ENCODE measurements at places on chromosomes 7 and 10.

- DNase-seq: peak; percentile 18
These were observed 45.9 kb downstream of the DOCK4 start for GRCh38 chr7:112160130-112160770.

DNA sequence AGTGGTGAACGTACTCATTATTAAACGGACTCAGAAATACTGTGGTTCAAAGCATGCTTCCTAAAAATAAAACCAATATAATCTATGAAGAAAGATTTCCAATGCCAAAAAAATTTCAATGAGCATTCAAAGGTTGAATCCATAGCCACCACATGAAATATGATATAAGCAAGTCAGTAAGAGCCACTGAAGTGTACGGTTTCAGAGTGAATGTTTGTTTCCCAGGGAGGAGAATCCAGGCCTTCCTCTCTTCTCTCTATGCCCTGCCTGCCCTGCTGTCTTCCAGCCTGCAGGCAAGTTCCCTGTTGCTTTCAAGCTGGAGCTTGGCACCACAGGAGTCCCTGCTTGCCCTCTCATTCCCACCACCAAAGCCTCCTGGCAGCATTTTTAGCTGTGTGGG is 1171.6 kb upstream of the C7orf33 start:
- no peak for DNase-seq

DNA sequence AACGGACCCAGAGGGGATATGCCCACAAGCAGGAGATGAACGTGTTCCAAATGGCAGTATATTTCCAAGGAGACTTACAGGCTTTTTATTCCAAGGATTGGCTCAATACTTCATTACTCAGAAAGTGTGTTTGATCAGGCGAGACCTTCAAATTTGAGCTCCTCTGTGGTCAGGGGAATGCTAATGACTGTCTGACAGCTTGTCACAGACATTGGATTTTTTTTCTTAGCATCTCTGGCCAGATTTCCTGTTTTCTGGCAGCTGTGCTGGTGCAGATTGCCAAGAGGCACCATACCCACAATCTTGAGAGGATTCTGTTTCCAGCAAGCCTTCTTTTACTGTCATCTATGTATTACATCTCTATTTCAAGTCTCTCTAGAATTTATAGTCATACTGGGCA is 93.8 kb downstream of the C1GALT1 start:
- DNase-seq: no peak

DNA sequence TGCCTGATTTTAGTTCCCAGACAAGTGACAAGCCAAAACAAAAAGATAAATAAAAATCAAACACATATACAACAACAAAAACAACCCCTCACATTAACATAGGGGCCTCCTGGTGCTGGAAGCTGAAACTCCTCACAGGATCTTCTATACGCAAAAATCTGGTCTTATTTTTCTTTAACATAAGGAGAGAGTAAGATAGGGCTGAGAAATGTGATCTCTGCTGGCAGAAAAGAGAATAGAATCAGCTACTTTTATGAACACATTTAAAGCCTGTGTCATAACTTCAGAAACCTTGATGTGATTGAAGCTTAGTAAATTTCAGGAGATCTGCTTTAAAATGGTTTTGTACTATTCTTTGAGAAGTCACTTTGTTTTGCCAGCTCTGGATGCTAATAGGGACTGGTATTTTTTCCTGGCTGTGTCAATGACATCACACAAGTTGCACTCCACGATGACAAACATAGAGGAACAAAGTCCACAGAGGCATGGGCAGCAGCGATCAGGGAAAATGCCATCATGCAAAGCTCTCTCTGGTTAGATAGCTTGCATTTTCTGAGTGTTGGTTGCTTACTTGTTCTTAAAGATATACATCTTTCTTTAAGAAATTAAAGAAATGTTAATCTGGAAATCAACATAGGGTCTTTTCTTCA is 176.6 kb upstream of the SP4 start:
- DNase-seq: no peak

DNA sequence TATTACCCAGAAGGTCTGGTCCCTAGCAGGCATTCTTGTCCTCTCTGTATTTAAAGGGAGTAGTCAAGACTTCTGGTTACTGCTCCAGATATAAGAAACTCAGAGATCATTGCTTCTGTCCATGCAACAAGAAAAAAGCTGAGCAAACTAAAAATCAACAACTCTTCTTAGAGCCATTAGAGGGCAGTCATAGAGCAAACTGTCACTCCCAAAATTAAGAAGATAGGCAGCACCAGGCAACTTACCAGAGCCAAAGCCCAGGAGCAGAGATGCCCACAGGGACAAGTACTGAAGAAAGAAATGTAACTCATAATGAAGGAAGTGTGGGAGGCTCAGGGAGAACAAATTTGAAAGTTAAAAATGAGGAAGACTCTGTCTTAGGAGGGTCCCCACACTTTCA is 472.9 kb upstream of the COBL start:
- DNase-seq: no peak

- DNase-seq: no peak
These were observed 22.7 kb downstream of the HOXA1 start for GRCh38 chr7:27073076-27073475.

- DNase-seq: no peak
These were observed 711.5 kb upstream of the C7orf33 start for GRCh38 chr7:147878912-147879661.

DNA sequence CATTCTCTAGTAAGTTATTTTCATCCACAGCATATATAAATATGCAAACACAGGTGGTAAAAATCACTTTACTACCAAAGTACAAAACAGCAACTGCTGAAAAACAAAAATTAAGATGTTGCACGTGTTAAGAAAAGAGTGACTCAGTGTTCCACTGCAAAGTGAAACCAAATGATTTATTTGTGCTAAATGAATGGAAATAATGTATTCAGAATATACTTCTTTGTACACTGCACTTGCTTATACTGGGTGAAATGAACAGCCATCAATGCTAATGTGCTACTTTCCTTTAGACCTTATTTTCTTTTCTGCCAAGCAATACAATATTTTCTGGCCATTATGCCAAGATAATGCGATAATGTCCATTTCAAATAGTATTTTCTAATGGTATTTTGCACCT is 38.3 kb upstream of the MRLN start:
- no peak for DNase-seq

- DNase-seq: peak; percentile 56
These were observed 44.8 kb downstream of the KBTBD2 start for GRCh38 chr7:32846630-32847225.

GRCh38 chr10:104223304-104223703 is 8.9 kb downstream of the CFAP43 start:
- DNase-seq: no peak

GRCh38 chr7:35753761-35754603 is 46.9 kb upstream of the SEPTIN7 start:
- DNase-seq: no peak

- DNase-seq: no peak
These were observed 2.0 kb downstream of the INSIG1 start for GRCh38 chr7:155299535-155300202.

DNA sequence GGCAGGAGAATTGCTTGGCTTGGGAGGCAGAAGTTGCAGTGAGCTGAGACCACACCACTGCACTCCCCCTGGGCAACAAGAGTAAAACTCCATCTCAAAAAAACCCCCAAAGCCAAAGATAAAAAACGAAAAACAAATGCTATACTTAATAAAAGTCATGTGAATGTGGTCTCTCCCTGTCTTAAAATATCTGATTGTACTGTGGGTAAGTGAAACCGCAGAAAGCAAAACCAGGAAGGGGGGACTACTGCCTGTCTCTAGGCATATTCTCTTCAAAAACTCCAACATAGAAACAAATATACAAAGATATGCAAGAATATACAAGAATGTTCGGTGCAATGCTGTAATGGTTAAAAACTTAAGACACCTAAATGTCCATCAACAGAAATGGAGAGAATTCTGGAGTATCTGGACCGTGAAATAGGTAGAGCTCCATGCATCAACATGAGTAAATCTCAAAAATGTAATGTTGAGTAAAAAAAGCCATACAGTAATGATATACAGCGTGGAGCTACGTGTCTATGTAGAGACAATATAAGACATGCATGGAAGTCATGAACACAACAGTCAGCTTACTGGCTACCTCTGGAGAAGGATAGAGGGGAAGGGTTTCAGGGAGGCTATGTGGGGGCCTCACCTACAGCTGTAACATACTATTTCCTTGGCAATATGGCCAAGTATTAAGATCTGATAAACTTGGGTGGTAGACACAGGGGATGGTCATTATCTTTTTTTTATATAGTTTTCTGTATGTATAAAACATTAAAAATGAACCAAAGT is 2.1 kb downstream of the ZNF394 start:
- no peak for DNase-seq

GRCh38 chr7:117124591-117125220 is 171.4 kb downstream of the ST7 start:
- DNase-seq: peak; percentile 64

- no peak for DNase-seq
These were observed 90.4 kb downstream of the TAF3 start for GRCh38 chr10:7908541-7909210.

GRCh38 chr10:43739161-43739560 is 90.5 kb upstream of the ZNF32 start:
- no peak for DNase-seq

DNA sequence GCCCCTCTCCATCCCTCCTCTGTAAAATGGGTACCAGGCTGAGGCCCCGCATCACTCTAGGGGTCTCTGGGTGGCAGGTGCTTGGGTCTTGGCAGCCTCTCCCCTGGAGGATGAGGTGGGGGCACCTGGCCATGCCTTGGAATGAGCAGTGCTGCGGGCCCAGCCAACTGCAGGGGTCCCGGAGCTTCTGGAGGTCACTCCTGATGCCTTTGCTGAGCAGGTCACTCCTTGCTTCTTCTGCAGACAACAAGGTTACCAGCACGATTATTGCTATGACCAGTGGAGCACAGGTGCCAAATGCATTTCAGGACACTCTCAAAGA is 22.4 kb upstream of the ZNF488 start:
- no peak for DNase-seq

- no peak for DNase-seq
These were observed 87.9 kb downstream of the SLC37A3 start for GRCh38 chr7:140310337-140311002.

- DNase-seq: no peak
These were observed 56.4 kb downstream of the RBM33 start for GRCh38 chr7:155700847-155701246.

DNA sequence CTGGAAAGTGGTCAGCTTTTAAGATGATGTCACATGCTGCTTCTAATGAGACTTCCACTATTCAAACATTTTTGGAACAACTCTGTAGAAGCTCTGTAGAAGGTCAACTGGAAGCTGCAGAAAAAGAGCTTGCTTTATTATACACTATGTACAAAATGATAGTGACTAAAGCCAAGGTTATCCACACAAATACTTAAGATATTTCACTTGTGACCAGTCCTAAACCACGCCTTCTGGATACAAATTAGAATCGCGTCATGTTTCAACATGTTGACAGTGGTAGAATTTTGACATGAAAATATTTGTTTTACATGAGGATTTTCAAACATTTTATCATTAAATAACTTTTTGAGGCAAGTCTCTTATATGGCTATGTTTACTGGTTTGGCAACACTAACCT is 499.6 kb upstream of the PHF14 start:
- DNase-seq: no peak

GRCh38 chr10:119336599-119336998 is 129.2 kb downstream of the GRK5 start:
- DNase-seq: no peak

GRCh38 chr10:27622596-27622995 is 118.5 kb downstream of the RAB18 start:
- DNase-seq: no peak

- DNase-seq: no peak
These were observed 422.7 kb downstream of the SORCS3 start for GRCh38 chr10:105063796-105064195.

- no peak for DNase-seq
These were observed 284.9 kb downstream of the OTUD1 start for GRCh38 chr10:23723796-23724195.

DNA sequence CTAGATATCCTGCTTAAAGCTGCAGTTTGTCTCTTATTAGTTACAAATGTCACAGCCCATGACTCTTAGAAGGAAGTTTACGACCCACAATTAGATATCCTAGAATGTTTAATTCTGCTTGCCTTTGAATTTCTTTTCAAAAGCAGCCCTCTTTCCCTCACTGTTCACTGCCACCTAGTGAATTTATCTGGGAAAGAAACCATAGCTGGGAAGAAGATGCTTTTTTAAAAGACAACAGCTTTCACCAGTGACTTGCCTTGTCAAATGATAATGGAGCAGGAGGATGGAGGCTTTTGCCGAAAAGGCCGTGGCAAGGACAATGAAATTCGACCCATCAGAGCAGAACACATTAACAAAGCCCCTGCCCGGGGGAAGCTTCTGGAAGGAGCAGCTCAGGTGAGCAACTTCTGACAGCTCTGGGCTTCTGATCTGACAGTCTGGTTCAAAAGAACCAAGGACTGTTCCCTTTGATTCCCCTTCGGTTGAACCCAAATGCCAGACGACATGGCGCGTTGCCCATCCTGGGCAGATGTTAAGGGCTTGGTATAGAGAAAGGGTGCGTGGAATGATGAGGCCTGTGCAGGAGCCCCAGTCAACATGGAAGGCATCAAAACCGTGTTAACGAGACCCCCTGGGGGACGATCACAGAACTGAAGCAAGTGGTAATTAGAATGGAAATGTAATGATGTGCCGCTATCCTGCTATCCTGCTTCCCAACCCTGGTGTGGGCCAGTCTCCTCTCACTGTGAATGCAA is 236.8 kb downstream of the FRMD4A start:
- DNase-seq: peak; percentile 24

DNA sequence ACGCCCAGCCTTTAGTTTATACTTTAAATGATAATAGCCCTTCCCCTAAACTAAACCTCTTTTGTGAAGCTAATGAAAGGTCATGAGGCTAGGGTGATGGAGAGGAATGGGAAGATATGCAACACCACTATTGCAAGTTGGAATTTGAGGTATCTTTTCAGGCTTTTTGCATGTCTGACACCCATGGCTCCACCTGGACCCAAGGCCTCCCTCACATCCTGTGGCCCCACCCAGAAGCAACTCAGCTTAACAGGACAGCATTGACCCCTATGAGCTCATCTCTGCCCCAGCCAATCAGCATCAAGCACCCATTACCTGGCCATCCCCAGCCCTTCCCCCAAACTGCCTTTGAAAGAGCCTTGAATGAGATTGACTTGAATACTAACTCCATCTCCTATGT is 674.2 kb upstream of the NRP1 start:
- DNase-seq: no peak

DNA sequence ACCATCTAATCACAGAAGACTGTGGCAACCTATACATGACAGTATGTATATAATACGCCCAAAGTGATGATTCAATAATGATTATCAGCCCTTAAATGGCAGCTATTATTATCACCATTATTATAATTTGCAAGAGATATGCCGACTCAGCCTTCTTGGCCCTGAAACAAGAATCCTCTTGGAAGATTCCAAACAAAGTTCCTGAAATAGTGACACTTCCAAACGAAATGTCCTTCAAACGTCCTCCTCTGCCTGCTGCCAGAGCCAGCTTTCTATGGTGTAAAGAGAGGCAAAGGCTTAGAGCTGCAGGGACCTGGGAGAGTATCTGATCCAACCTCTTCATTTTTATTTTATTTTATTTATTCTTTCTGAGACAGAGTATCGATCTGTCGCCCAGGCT is 36.0 kb downstream of the NRAP start:
- DNase-seq: no peak

- no peak for DNase-seq
These were observed 83.5 kb downstream of the MYL10 start for GRCh38 chr7:101545441-101546190.
